ENCODE measurements at places on chromosomes 6 and 20.

GRCh38 chr6:131068165-131068564 lies 5.1 kb upstream of the EPB41L2 start:
- no peak for DNase-seq

GRCh38 chr20:48638546-48638945 lies 189.3 kb downstream of the PREX1 start:
- no peak for DNase-seq

DNA sequence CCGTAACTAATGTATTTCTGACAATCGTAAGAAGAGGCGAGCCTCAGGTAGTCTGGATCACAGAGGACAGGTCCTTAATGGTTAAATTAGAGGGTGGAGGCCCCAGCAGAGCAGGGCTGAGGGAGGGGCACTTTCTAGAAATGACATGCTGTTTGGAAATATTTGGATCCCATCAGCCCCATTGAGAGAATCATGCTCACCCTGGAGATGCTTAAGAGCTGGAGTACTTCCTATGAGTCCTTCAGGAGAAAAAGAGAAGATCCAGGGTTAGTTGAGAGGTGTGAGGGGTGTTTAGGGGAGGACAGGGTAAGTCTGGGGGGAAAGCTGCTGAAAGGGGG lies 123.0 kb downstream of the TCP11 start:
- DNase-seq, result no peak

DNA sequence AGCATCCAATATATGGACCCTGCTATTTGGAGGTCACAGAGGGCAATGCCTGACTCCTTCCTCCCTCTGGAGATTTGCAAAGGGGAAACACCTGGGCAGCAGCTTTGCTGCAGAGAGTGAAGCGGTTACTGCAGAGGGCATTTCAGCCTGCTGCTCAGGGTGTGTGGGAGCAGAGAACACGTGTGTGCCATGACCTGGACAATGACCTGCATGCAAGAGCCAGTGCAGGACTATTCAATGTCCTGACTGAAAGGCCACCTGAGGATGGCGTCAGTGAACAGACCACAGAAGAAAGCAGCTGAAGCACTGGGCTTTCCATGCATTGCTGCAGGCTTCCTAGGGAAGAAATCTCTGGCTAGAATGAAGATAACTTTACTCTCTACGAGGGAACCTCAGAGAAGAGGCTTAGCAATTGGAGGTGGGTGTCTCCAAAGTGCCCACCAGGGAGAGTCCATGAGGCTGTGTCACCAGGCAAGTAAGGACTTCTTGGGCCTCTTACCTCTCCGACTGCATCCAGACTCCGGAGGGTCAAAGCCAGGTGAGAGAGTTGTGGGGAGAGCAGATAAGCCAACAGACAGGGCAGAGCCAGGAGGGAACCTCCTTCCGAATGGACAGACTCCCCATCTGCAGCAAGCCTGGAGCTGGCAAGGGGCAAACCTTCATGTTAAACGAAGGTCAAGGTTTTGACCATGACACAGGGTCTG lies 52.9 kb upstream of the PMEPA1 start:
- DNase-seq, result no peak

- DNase-seq, result no peak
These were observed 38.4 kb downstream of the ANKRD6 start for GRCh38 chr6:89471287-89471867.
